ENCODE measurements at places on chromosomes 1 and 21.

- no peak for DNase-seq
These were observed 15.8 kb downstream of the RCC1 start for GRCh38 chr1:28521502-28522164.

GRCh38 chr1:192534666-192535065 is 40.9 kb upstream of the RGS1 start:
- DNase-seq: no peak

GRCh38 chr1:60133848-60134247 is 60.3 kb upstream of the C1orf87 start:
- DNase-seq: no peak

GRCh38 chr1:6099297-6099696 is 53.6 kb downstream of the KCNAB2 start:
- no peak for DNase-seq

GRCh38 chr1:206435445-206435844 is 34.8 kb upstream of the IKBKE start:
- DNase-seq: no peak

GRCh38 chr1:14706631-14707030 is 108.1 kb downstream of the KAZN start:
- no peak for DNase-seq

DNA sequence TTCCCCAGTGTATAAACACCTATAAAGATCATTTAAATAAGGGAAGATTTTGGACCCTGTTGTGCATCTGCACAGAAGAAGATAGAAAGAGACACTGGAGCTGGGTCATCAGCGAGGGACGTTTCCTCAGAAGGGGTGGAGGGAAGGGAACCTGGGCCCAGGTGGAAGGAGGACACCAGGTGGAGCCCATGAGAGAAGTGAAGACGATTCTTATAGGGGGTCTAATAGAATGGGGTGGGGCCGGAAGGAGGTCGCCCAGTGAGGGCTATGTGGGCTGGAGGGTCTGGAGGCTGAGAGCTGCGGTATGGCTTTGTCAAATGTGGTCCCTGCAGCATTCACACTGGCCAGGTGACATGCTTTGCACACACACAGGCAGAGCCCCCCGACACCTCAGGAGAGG is 13.7 kb downstream of the KIRREL1 start:
- DNase-seq: no peak

DNA sequence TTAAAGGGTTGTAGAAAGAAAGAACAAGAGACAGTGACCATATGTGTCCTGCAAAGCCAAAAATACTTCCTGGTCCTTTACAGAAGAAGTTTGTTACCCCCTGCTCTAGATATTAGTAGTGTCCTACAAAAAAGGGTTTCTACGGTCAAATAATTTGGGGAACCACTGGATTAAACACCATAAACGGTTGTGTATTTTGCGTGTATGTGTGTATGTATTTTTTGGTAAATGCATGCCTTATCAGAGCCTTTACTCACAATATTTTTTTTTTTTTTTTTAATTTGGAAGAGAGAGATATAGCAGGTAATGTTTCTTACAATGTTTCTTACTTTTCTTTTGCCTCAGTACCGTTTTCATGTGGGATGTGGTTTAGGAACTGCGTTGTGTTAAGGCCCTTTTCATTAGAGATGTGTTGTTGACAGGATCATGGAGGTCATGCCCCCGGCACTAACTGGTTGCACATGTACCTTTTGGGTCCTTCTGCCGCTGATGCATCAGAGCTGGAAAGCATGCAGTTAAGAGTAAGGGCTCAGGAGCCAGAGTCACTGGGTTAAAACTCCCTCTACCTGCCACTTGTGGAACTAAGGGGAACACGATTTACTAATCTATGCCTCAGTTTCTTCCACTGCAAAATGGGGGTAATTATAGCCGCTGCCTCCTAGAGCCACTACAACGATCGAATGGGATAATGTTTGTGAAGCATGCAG is 234.6 kb upstream of the KAZN start:
- no peak for DNase-seq

GRCh38 chr1:8590721-8591351 is 226.6 kb downstream of the RERE start:
- no peak for DNase-seq

GRCh38 chr1:74423471-74423870 is 88.9 kb downstream of the LRRC53 start:
- no peak for DNase-seq

Measured in CD4-positive, alpha-beta T cell treated with Interleukin-15 for 1 hour (primary cell).